CD4-positive, alpha-beta T cell treated with Interleukin-6 for 4 hours (primary cell): ENCODE measurements at places on chromosomes 13 and 19.

DNA sequence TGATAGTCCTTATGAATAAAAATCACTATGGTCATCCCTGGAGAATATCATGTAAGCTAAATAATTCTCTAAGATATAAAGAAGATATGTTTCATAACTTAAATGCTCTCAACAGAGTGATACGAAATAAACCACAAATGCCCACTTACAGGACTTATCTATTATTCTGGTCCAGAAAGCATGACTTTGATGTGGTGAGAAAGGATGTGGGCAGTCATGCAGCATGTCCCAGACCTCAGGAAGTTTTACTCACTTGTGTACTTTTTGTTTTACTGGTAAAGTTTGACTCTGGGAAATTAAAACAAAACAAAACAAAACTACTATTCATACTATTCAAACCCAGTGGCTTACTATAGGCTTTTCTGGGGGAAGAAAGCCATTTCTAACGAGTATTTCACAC lies 483.2 kb upstream of the SLITRK6 start:
- DNase-seq = no peak

DNA sequence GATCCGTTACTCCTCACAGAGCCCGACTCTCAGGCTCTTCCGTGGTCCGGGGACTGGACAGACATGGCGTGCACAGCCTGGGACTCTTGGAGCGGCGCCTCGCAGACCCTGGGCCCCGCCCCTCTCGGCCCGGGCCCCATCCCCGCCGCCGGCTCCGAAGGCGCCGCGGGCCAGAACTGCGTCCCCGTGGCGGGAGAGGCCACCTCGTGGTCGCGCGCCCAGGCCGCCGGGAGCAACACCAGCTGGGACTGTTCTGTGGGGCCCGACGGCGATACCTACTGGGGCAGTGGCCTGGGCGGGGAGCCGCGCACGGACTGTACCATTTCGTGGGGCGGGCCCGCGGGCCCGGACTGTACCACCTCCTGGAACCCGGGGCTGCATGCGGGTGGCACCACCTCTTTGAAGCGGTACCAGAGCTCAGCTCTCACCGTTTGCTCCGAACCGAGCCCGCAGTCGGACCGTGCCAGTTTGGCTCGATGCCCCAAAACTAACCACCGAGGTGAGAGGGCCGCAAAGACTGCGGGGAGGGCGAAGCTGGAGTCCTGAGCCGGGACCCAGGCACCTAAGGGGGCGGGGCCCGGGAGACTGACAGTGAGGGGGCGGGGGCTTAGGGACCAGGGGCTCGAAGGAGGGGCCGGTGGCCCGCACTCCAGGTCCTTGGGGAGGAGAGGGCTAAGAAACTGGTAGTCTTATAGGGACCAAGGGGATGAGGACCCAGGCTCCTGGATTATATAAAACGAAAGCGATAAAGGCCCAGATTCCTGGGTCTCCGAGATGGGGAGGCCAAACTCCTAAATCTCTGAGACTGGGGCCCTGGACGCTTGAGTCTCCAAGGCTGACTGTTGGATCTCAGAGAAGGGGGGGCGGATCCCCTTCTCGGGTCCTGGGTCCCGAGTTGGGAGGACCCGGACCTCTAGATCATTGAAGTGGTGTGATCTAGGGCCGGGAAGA lies 2.0 kb downstream of the ETV2 start:
- DNase-seq = peak; percentile 85

DNA sequence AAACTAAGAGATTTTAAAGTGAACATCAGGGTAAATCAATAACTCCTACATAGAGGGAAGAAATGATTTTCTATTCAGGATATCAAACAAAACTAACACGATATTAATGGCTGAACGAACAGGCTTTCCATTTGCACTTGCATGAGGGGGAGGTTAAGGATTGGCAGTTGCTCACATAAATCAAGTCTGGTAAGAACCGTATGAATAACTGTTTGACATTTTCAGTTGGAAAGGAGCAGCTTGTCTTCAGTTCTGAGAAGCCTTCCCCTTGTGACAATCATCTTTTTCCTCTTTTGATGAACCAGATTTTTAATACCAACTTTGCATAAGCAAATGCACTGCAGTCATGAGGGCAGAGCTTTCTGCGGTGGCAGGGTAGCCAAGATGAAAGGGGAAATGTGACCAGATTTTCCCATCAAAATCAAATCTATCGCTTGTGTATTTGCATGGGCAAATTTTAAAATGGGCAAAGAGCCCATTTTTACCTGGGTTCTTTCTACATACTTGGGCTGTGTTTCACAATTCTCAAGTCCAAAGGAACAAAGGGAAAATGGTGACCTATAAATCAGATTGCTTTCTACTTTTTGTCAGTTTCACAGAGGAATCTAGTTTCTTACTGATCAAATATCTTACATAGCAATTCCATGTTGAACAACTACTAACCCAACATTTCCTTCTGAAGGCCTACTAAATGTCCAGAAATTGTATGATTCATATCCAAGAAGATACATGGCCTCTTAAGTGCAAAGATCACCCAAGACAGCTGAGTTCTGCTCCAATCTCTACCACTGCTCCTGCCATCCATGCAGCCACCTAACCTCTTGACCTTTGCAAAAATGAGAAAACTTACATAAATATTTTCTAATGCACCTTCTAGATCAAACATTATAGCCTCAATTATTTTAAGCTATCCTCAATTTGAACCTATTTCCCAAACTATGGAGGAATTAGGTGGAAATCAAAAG lies 249.6 kb downstream of the OXGR1 start:
- DNase-seq = no peak

DNA sequence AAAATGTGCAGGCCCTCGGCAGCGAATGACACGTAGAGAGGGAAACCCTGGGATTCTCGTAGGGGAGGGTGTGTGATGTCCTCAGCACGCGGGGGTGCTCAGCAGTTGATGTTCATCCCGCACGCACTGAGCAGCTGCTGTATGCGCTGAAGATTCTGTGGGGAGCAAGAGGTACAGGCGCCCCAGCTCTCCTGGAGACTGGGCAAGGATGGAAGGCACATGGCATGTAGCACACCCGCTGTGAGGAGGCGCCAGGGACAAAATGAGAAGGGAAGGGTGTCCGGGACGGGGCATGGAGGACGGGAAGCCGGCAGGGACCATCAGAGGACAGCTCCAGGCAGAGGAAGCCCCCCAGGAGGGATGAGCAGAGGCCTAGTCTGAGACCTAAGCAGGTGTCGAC lies 15.4 kb downstream of the ATP11A start:
- no peak for DNase-seq

- DNase-seq = no peak
Measured at GRCh38 chr13:23159205-23159759, 21.5 kb upstream of the SGCG start.

- DNase-seq = no peak
Measured at GRCh38 chr19:31303262-31303815, 45.9 kb downstream of the TSHZ3 start.

- DNase-seq = peak; percentile 46
Measured at GRCh38 chr19:40640744-40641143, 39.6 kb downstream of the LTBP4 start.
